Vagina (tissue), 2 donors: ENCODE measurements at places on chromosomes 11 and 22. TPM values are rescaled to one million over a fixed set of nuclear protein-coding genes. Genes with fewer than 3 reads are reported as not detected.

DNA sequence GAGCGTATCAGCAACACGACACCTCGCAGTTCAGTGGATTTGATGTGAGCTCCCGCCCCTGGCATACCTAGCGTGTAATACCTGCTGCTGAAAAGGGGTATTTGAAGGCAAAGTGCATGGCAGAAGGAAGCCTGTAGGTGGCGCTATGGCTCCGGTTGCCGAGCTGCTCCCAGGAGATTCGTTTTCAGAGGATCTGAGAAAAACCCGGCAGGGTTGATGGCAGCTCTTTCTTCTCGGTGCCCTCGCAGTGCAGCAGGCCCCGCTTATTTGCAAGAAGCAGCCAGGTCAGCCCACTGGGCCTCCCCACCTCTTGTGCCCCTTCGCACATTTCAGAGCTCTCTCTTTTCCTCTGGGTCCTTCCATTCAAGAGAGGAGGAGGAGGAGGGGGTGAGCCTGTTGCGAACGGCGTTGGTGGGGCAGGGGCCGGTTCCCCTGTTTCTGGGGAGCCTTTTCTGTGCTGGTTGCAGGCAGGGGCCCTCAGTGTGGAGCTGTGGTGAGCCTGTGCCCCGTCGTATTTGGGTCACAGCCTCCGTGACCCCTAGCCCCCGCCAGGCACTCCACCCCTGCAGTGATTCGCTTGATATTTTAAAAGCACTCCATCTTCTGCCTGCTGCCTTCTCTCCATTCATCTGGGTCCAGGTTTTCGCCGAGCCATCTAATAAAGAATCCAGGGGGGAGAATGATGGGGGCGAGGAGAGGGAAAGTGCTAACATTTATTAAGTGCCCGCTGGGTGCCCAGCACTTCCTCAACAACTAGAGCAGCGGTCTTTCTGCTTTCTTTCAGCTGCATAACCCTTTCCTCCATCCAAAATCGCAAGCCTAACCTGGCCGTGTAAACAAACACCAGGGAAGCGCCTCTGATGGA, 85.3 kb upstream of the SYT13 start:
- DNase-seq = no peak

The UCP3 gene
- 1.2 TPM for total RNA-seq

DNA sequence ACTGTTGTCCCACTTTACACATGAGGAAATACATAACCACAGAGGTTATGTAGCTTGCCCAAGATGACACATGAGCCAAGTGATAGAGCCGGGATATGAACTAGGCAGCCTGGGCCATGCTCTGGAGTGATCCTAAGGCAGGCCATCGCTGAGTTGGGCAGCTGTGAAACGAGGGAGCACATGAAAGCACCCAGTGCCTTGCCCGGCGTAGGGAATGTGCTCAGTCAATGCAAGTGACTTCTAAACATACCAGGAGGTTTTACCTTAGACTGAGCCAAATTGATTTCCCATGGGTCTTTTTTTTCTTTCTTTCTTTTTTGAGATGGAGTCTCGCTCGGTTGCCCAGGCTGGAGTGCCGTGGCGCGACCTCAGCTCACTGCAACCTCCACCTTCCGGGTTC, 10.5 kb downstream of the GRIK4 start:
- DNase-seq = no peak

The KCNQ1OT1 gene
- 3.4 TPM for total RNA-seq

The CBLIF gene
- total RNA-seq = not detected

DNA sequence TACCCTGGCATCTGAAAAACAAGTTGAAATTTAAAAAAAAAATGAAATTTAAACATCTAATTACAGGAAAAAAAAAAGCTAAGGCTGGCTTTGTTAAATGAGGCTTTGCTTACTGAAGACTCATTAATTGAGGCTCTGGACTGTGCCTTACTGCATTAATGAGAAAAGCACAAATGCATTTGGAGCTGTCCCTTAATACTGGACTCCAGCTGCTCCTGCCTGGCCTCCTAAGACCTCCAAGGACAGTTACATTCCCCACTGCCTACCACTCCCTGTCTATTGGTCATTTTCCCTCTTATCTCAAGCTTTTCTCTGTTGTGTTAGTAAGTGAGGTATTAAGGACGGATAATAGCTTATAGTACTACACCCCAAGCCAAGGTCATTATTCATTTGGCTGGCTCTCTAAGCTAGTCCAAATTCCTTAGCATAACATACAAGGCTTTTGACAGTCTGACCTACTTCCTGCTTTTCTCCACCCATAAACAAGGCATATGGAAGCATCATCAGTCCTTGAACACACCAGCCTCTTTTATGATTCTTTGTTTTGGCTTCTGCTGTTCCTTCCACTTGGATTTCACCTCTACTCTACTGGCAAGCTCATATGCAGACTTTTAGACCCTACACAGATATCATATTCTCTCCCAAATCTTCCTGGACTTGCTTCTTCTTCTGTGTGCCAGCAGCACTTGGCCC, 62.5 kb downstream of the USP35 start:
- no peak for DNase-seq

DNA sequence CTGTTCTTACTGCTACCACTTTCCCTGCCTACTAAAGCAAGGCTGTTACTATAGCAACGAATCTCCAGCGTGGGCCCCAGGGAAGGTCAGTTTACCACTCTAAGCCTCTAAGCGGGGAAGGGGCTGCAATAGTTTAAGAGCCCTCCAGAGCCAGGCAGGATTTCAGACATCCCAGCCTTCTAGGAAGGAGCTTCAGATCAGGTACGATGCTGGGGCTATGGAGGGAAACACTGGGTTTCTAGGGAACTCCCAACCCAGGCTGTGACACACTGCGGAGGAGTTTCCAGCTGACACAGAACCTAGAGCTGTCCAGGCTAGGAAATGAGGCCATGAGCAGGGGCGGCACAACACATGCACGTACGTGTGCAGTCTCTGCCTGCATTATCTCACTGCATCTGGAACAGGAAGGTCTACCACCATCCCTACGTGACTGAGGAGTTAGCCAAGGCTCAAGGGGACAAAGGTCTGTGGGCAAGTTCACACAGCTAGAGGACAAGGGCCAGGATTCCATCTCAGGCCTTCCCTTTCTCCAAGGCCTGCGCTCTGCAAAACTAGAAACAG, 20.4 kb downstream of the HPS4 start:
- DNase-seq = no peak

The PYGM gene
- 0.98 TPM for total RNA-seq

- DNase-seq = no peak
Observed at GRCh38 chr11:132258875-132259274, 888.5 kb downstream of the NTM start.

- no peak for DNase-seq
Observed at GRCh38 chr11:10926801-10927211, 69.0 kb upstream of the ZBED5 start.

The USH1C gene
- total RNA-seq = not detected

DNA sequence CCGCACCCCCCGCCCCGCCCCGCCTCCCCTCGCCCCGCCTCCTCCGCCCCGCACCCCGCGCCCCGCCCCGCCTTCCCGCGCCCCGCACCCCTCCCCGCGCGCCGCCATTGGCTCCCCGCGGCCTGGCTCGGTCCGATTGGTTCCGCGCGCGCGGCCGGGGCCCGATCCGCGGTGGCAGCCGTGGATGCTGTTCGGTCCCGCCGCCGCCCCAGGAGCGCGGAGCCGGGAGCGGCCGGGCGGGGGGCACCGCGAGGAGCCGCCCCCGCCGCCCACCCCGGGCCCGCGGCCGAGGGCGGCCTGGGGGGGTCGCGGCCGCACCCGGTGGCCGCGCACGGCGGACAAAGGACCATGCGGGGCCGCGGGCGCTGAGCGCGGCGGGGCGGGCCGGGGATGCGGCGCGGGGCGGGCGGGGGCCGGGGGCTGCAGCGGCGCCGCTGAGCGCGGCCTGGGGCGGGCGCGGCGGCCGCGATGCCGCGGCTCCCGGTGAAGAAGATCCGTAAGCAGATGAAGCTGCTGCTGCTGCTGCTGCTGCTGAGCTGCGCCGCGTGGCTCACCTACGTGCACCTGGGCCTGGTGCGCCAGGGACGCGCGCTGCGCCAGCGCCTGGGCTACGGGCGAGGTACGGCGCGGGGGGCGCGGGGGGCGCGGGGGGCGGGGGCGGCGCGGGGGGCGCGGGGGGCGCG, at the start of gene B4GALNT4:
B4GALNT4 (plus strand) TSS at position 164 of the 683 bp plus-strand sequence; CDS start at position 469, 305 bp downstream.
- DNase-seq = no peak

The TEX54 gene
- not detected for total RNA-seq

- no peak for DNase-seq
Observed at GRCh38 chr11:26820739-26821138, 98.9 kb upstream of the SLC5A12 start.

GRCh38 chr11:133987171-133987570, 30.4 kb upstream of the IGSF9B start:
- DNase-seq = no peak

- DNase-seq = no peak
Observed at GRCh38 chr11:65059959-65060824, 1.8 kb upstream of the NAALADL1 start.

The ISX gene
- not detected for total RNA-seq

- no peak for DNase-seq
Observed at GRCh38 chr11:2534957-2535672, 90.3 kb downstream of the KCNQ1 start.

The DEFB131B gene
- not detected for total RNA-seq

The P2RX6 gene
- 1.7 TPM for total RNA-seq

The GLB1L3 gene
- 2.2 TPM for total RNA-seq

The FAM118A gene
- total RNA-seq = 49.6 TPM

DNA sequence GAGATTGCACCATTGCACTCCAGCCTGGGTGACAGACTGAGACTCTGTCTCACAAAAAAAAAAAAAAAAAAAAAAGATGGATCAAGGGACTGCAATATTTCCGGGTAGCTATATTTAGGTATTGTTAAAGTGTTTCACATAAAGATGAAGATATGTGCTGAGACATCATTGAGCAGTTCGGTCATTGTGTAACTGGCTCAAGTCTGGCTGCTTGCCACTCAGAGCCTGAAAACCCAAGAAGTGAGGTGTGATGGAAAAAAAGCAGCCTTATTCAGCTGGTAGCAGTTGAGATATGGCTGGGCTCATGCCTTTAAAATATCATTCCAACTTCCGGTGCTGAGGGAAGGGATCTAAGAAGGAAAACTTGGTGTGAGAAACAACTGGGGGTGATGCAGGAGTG, 46.9 kb downstream of the LUZP2 start:
- no peak for DNase-seq

DNA sequence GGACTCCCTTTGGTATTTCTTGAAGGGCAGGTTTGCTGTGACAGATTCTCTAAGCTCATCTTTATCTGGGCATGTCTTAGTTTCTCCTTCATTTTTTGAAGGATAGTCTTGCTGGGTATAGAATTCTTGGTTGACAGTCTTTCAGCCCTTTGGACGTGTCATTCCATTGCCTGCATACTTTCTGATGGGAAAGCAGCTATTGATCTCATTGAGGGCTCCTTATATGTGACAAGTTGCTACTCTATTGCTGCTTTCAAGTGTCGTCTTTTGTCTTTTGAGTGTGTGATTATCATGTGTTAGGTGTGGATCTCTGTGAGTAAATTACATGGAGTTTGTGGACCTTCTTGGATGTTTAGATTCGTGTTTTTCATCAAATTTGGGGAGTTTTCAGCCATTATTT, 21.9 kb downstream of the IGHMBP2 start:
- DNase-seq = no peak

The CD44 gene
- total RNA-seq = 869 TPM

DNA sequence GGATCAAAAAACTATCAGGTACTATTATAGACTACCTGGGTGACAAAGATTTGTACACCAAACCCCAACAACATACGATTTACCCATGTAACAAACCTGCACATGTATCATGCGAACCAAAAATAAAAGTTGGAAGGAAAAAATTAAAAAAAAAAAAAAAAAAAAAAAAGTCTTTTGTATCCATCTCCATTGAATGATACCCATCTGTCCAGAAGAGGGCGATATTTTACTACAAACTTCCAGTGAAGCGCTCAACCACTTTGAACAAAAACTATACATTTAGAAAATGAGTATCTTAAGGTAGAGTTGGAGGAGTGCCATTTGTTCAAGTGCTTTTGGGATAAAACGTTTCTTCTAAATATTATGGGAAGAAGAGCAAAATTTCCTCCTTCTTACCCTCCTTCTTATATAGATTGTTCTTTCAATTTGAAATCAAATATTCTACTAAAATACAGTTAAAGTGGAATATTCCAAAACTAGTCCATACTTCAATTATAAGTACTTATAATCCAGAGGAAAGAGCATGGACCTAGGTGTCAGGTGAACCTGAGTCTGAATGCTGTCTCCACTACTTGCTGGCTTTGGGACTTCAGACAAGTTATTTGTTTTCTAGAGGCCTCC, 23.3 kb downstream of the ARL14EP start:
- DNase-seq = no peak

The NPTXR gene
- 9.3 TPM for total RNA-seq

DNA sequence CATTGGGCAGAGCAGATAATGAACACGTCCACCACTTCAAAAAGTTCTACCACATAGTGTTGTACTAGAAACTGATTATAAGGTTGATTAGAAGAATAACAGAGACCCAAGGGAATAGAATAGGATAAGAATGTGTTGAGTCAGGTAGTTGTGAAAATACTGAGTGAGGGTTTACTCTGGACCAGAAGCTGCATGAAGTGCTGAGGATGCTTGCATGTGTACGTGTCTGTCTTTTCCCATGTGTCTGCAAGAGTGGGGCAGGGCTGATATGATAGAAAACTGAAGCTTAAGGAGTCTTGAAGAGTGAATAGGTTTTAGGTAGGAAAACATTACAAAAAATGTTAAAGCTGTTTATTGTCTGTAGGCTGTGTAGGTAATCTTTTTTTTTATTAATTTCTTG, 20.6 kb downstream of the TRPC6 start:
- no peak for DNase-seq

DNA sequence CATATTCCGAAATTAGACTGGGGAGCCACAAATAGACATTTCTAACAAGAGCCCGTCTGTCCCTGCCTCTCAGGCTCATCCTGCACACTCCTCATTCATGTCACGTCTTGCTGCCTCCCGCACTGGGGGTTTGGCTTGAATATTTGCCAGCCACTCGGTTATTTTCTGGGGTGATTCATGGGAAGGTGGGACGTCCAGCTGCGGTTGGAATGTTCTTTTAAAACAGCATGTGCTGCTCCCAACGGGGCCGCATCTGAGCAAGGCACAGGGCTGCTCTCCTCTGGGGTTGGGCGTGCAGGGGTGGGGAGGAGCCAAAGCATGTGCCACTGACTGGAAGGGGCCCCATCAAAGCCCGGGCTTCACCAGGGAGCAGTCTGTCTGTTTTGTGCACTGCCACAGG, 25.9 kb upstream of the SLC5A4 start:
- no peak for DNase-seq

The SUSD2 gene
- 9.1 TPM for total RNA-seq

The RAG1 gene
- 0.25 TPM for total RNA-seq

The PATE2 gene
- total RNA-seq = not detected

The WT1 gene
- 32.7 TPM for total RNA-seq

The OR2AG2 gene
- not detected for total RNA-seq

DNA sequence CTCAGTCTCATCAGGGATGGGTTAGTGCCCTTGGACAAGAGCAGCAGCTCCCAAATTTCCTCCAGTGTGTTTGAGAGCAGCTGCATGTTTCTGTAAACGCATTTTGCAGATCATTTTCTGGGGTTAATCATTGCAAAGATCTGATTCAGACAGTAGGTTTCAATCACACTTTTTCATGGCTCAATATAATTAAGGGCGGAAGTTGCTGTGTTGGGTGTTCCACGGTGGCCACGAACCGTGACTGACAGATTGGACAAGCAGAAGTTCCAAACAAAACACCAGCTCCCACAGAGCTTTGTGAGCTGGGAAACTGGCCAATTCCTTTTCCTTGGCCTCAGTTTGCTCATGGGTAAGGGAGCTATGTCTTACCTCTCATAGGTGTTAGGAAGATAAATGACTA, 8.4 kb upstream of the RASSF10 start:
- DNase-seq = no peak

The FAM111B gene
- total RNA-seq = 1.2 TPM
